HS-5 (cell line): ENCODE measurements at places on chromosomes 7 and 10.

DNA sequence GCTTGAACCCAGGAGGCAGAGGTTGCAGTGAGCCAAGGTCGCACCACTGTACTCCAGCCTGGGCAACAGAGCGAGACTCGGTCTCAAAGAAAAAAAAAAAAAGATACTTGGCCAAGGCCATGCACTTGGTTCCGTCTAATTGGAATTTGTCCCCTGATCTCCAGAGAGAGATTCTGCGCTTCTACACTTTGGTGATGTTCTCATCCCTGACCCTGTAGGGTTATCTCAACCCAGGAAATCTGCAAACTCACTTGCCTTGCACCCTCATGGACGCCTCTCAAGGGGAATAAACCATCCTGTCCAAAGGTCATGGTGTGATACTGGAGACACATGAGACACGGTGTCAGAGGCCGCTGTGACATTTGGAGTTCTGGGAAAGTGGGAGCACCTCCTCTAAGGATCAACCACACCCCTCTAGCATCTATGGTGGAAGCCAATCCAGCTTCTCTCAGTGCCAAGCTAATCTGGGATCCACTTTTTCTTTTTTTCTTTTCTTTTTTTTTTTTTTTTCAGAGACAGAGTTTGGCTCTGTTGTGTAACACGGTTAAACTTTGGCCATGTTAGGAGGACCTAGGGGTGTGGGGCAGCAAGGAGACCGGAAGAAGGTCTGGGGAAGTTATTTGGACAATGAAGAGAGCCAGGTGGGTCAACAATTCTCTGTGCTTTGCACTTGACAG, 7.8 kb upstream of the POR start:
- no peak for DNase-seq

DNA sequence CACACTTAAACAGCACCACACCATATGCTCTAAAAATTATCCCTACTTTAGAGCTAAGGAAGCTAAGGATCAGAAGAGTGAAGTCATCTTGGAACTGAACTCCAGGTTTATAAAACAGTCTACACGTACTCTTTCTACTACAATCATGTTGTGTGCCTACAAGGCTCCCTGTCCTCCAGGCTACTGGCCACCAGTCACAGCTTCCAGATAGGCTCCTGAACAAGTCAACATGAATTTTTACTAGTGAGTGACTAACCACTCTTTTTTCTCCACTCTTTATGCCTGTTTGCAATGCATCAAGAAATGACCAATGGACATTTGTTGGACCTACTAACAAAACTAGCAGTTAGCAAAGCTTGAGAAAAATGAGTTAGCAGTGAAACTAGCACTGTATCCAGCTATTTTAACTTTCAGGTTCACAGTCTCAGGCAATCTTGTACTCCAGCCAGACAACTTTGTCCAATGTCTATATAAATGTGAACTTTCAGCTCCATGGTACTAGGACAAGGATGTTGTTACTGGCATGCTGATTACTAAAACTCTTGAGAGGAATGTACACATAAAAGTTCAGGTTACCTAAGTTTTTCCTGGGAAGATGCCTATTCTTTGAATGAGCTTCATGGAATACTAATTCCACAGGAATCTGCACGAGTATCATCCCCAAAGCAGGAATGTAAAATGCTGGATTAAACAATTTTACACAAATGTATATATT, 180.0 kb downstream of the BTAF1 start:
- DNase-seq: no peak

- DNase-seq: no peak
Observed at GRCh38 chr10:78222096-78222790, 188.6 kb downstream of the RPS24 start.

- no peak for DNase-seq
Observed at GRCh38 chr10:50653142-50653541, 29.4 kb upstream of the SGMS1 start.

- no peak for DNase-seq
Observed at GRCh38 chr7:117630501-117630900, 150.7 kb downstream of the CFTR start.

DNA sequence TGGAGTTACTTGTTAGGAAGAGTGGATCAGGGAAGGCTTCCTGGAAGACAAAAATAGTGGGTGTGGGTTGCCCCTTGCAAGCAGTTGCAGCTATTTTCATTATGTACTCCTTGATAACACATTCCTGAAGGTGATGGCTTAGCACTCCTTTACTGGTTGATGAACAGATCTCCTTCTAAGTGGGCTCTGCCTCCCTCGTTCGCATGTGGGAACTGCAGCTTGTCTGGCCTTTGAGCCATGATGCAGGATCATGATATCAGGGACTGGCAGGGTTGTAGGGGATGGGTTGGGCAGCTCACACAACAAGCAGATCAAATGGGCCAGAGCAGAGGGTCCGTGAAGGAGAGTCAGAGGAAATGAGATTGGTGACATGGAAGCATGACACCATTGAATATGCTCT, 28.8 kb upstream of the LRRC4 start:
- no peak for DNase-seq

- DNase-seq: no peak
Observed at GRCh38 chr10:48547981-48548380, 56.9 kb downstream of the ARHGAP22 start.

DNA sequence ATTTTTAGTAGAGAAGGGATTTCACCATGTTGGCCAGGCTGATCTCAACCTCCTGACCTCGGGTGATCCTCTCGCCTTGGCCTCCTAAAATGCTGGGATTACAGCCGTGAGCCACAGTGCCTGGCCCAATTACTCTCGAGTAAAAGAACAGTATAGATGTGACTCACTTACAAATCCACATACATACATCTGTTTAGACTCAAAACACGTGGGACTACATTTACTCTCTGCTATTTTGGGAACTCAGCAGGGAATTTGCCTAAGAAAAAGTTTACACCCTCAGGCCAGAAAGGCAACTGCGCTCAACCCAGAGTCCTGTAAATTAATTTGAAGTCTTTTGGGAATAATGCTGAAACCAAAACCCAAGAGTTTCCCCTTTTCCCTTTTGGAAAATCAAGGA, 289.7 kb downstream of the KLF6 start:
- no peak for DNase-seq

DNA sequence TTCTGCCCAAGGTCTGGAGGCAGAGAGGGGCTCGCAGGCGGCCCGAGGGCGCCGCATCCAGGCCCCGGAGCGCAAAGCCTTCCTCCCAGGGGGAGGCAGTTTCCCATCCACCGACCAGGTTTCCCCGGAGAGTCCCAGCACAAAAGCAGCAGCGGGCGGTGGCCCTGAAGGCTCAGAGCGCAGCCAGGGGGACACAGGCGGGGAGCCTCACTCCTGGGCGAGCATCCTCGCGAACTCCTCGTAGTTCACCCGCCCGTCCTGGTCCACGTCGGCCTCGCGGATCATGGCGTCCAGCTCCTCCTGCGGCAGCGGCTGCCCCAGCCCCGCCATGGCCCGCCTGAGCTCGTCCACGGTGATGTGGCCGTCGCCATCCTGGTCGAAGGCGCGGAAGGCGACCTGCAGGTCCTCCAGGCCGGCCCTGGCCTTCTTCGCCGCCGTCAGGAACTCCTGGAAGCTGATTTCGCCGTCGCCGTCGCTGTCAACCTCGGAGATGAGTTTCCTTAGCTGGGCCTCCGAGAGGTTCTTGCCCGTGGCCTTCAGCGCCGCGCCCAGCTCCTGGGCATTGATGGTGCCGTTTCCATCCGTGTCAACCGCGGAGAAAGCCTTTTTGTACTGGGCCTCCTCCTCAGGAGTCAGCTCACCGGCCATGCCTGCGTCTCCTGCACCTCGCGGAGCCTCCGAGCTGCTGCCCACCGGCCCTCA, 428 bp downstream of the CALML5 start:
- no peak for DNase-seq

GRCh38 chr7:80779456-80779855, 139.4 kb downstream of the SEMA3C start:
- no peak for DNase-seq

DNA sequence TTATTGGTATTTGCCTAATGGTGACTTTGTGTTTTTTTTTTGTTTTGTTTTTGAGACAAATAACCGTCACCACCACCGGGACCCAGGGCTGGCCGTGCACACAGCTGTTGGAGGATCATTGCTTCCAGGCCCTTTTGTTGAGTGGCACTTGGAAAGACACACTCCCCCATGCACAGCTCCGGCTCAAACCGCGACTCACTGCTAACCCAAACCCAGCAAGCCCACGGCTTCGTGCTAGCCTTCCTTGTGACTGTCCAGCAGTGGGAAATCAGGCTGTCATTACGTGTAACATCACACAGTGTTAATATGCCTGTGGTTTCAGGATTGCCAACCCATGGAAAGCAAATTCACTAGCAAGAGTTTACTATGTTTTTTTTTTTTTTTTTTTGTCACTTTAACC, 17.4 kb downstream of the BNIP3 start:
- no peak for DNase-seq

GRCh38 chr7:105975770-105976417, 12.8 kb downstream of the CDHR3 start:
- no peak for DNase-seq

DNA sequence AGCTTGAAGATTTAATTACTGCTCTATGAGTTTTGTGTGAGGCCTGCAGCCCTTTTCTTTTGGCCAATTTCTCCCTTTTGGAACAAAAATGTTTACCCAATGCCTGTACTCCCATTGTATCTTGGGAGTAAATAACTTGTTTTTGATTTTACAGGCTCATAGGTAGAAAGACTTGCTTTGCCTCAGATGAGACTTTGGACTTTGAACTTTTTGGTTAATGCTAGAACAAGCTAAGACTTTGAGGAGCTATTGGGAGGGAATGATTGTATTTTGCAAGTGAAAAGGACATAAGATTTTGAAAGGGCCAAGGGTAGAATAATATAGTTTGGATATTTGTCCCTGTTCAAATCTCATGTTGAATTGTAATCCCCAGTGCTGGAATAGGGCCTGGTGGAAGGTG, 152.0 kb downstream of the MAGI2 start:
- no peak for DNase-seq

GRCh38 chr7:156950381-156950858, 908 bp downstream of the NOM1 start:
- DNase-seq: no peak

DNA sequence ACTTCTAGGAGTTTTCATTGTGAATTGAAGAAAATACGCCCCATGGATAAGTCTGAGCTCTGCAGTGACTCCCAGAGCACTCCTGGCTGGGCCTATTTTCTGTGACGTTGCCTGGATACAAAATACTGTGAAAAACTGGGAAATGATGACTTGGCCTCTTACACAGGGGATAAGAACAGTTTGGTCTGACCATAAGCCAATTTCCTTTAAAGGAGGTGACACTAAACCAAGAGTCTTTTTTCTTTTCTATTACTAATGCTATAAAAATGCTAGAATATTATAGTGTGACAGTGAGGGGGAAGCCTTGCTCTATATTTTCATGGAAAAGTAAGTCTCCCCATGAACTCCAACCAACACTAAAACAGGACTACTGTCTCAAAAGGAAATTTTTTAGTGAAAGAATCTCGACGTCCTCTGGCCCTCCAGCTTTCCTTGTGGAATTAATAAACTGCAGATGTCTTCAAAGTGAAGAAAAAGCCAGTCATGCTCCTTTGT, 45.5 kb downstream of the MYOF start:
- DNase-seq: peak; percentile 84

GRCh38 chr10:97494151-97494550, 4.1 kb downstream of the MMS19 start:
- no peak for DNase-seq

GRCh38 chr7:4745971-4746919, 29.2 kb upstream of the AP5Z1 start:
- peak; percentile 79 for DNase-seq

DNA sequence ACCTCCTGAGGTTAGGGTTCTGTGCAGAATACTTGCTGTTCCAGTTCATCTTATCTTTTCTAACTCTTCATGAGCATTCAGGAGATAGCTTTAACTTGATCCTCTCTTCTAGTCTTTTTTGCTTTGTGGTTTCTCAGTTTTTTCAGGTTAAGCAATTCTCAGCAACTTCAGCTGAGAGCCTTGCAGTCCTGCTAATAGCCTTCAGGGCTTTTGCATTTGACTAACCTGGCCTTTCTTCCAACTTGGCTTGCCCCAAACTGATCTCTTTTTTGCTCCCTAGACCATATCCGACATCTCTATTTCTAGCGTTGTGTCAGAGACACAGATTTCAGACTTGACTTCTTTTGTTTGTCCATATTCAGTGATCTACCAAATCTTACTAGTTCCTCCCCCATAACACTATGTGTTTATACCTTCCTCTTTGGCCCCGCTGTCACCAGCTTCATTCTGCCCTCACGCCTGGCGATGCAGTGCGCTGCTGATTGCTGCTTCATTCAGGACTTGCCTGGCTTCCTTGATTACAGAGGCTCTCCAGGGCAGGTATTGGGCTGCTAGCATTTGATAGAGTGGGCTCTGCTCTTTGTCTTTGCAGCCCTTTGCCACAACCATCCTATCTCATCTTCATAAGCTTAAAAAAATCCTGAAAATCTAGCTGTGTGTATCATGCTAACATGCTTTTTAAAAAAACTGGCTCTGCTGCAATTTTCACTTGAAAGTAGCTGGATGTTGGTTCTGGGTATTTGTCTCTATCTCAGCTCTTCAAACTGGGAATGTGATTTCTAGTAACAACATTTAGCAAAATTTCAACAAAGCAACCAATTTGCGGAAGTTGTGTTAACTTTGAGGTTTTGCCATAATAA, 9.6 kb downstream of the CUL1 start:
- DNase-seq: no peak

DNA sequence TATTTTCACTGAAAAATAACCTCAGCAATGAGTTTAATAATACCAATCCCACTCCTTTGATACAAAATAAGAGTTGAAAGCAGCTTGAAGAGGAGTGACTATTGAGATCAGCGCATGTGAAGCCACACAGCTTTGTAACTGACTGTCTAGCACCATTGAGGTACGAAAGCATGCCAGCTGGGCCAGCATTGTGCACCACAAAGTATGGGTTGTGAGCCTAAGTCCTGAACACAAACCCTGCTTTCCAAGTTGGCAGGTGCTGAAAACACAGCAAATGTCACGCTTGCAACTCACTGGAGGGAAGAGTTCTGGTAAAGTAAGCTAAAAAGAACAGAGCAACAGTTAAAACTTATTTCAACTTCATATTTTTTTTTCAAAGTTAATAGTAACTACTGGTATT, 4.0 kb upstream of the FAM53B start:
- no peak for DNase-seq
